Right kidney (tissue), 9 donors: ENCODE measurements at places on chromosomes 13 and 19.
A peak's percentile ranks its signal among the peaks of the same experiment; 100 is the strongest.

DNA sequence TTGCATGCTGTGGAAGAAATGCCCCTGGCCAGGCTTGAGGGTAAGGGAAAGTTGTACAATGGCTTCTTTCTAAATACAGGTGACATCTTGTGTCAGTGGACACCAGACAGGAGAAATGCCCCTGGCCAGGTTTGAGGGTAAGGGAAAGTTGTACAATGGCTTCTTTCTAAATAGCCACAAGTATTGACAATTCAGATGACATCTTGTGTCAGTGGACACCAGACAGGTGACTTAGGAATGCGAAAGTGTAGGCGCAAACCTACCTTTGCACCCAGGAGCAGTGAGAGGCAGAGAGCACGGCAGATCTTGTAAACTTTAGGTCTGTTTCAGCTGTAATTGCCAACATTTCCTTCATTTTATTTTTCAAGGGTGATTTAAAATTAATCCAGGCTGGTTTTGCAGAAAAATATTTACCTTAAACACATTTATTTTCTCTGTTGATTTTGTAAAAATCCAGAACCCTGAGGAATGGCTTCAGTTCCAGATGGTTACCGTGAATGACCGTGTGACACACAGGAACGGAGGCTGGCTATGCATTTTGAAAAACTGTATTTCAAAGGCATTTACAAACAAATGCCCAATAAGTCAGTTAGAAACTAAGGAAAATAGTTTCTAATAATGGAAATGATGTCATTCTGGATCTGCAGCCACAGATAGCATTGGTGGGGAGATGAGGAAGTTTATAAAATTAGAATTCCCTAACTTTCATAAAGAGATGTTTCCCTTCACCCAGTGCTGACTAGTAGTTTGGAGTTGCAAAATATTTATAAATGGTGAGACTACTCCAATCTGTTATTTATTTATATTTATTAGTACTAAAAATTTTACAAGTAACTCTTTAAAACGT lies 34.9 kb downstream of the TNFSF13B start:
- no peak for DNase-seq

DNA sequence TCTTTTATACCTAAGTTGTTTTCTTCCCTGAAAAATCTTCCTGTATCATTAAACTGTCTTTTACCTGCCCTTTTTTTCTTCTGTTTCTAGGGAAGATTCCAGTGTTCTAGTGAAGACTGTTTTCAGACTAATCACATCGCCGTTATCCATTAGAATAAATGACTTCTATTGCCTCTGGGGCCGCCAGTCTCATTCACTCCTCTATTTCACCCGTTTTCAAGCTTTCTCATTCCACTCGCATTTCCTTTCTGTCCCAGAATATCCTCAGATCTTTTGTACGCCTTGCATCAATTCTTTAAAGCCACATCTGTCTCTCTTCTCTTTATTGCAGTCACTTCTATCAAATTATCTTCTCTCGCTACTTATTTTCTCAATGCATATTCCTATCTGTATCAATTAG lies 1035.6 kb upstream of the MIR17HG start:
- DNase-seq: no peak

GRCh38 chr19:17926044-17926443 lies 6.8 kb upstream of the CCDC124 start:
- no peak for DNase-seq

DNA sequence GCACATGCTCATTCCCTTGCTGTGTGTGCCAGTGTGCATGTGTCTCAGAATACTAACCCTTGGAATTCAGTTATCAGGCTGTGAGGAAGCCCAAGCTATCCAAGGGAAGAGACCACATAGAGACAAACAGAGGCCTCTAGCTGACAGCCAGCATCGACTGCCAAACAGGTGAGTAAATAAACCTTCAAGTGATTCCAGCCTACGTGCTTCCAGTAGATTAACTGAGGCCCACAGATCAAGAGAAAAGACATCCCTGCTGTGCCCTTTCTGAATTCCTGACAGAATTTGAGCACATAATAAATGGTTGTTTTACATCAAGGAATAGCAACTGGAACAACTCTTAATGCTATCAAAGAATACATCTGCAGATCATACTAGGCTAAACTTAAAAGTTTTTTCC lies 17.5 kb downstream of the ZC3H13 start:
- no peak for DNase-seq

DNA sequence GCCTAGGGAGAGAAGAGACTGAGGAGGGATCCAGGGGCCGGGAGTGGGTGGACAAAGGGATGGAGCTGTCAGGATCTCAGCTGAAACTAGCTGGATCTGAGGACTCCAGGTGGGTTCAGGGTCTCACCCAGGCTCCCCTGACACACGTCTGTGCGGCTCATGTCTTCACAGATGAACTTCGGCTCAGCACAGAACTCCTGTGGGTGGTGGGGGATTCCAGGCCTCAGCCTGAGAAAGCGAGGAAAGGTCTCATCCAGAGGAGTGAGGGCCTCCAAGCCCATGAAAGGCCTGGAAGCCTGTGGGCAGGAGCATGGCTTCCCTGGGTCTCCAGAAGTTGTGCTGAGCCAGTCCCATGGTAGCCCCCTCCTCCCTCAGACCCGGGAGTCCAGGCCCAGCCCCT lies 1.4 kb downstream of the CAPN12 start:
- DNase-seq: no peak

DNA sequence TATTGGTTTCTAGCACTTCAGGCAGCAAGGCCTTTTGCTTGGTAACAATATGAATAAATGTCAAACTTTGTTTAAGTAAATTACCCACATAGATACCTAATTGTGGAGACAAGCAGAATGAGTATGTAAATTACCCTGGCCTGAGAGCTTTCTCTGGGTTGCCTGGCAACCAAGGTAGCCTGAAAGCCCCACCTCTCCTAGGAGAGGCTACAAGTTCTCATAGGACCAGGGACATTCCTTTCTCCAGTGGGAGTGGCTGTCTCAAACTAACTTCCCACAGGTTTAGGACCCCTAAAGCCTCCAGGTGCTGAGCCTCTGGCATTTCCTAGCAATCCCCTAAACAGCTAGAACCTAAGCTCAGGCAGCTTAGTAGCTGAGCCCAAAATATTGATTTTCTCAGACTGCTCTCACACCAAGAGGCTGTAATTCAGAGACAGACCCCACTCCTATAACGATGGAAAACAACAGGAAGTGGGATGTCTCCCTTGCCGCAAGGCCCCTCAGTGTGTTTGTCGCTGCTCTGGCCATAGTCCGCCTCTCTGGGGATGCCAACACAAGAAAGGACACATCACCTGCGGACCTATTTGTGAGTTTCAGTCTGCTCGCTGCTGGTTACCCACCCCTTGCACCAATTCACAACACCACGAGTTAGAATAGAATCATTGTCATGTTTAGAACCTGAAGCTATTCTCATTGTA lies 207.3 kb downstream of the DLEU7 start:
- no peak for DNase-seq

GRCh38 chr19:29586401-29586800 lies 19.7 kb upstream of the POP4 start:
- DNase-seq: no peak

GRCh38 chr13:30421093-30422053 lies 920 bp upstream of the UBE2L5 start:
- DNase-seq: peak; percentile 94

GRCh38 chr13:65724226-65724625 lies 1505.9 kb downstream of the PCDH9 start:
- no peak for DNase-seq

DNA sequence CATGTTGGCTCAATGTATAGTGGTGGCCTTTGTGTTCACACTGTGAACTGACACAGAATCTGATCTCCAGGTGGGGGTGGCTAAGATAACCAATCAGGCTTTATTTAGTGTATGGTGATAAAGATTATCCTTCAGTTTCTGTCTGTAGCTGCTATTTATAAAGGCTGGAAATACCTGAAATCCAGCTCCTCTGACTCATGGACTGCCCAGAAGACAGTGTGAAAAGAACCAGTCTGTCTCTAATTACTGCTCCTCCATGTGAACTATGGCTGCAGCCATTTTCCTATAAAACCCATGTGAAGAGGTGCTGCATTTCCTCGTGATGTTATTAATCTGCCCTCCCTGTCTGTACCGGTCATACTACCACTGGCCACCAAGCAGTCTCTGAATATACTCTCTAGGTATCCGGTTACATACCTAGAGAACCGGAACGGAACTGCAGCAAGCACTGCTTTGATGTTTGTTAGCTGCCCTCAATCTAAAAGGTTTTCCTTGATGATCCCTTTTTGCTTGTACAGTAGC lies 238.0 kb downstream of the LHFPL6 start:
- peak; percentile 44 for DNase-seq

GRCh38 chr13:32751340-32751739 lies 165.1 kb downstream of the PDS5B start:
- DNase-seq: no peak

DNA sequence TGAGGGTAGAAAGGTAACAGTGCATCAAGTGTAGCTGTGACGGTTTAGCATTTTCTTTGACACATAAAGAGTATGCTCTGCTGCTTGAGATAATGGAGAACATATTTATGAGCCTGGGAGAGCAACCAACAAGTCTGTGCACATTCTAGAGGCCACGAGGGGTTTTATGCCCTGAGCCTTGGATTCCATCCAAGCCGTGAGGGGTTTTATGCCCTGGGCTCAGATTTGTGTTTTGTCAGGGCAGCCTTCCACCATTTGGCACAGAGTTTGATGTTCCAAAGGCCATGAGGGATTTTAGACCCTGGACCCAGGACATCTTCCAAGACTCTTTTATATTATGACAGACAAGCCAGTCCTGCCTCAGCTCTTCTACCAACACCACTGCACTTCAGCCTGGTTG lies 106.4 kb downstream of the ZNF486 start:
- no peak for DNase-seq

GRCh38 chr13:55214841-55215345 lies 1925.8 kb upstream of the PRR20A start:
- no peak for DNase-seq

- DNase-seq: no peak
These were observed 32.6 kb downstream of the UBL3 start for GRCh38 chr13:29817604-29818378.

GRCh38 chr13:105625691-105626090 lies 909.8 kb downstream of the EFNB2 start:
- peak; percentile 22 for DNase-seq

DNA sequence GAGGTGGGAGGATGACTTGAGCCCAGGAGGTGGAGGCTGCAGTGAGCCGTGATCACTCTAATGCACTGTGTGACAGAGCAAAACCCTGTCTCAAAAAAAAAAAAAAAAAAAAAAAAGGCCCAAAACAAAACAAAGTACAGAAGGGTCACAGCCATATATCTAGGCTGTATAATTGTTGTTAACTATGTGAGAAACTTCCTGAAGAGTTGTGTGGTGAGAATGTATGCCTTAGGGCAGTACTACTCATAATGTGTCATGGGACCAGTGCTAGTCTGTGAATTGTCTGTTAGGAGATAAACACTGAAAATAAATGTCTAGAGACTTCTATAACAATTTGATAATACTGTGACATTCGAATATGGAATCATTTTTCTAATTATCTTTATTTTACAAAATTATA lies 43.1 kb downstream of the PAN3 start:
- no peak for DNase-seq

DNA sequence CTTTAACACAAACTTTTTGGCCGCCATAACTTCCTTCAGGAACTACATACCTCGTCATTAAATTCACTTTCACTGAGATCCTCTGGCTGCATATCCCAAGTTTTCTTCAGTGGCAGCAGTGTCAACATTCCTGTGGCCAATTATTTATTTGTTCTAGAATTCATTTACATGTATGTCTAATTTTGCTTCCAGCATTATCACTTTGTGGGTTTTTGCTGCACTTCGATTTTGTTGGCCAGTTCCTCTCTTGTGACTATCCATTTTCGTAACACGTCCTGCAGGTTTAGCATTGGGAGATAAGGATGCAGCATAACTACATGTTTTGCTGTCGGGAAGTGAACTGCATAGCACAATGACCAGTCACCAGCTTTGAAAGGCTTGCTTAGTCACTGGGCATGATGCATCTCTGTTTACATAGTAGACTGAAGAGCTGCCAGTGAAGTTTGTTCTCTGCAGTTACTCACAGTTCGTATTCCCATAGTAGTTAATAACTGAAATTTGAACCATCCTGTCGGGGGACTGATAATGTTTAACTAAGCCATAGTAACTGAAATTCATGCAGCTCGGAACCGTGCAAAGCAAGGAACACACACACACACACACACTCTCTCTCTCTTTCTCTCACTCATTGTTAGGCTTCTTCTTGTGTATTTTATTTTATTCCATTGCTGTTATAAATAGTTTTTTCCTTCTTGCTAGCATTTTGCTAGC lies 28.3 kb downstream of the ZNF507 start:
- peak; percentile 19 for DNase-seq

GRCh38 chr13:99391781-99392469 lies 84.7 kb upstream of the GPR183 start:
- DNase-seq: no peak
